ENCODE measurements at places on chromosomes 4 and X.

GRCh38 chr4:7910952-7911578, 28.6 kb downstream of the AFAP1 start:
- DNase-seq, result no peak

DNA sequence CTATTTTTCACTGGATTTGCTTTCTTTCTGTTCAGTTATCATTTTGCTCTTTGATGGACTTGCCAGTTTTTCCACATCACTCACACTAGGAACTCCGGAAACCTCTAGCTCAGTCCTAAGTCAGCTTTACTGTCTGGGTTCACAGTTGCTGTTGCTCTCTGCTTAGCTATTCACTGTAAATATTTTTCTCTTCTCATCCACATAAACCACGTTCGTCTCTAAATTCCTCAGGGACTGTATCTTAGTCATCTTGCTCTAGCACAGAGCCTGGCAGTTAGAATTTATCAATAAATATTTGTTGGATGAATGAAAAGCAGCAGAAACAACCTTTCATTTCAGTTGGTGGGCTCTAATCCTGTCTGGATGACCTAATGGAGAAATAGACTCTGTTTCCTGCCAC, 119.4 kb upstream of the DMD start:
- no peak for DNase-seq

DNA sequence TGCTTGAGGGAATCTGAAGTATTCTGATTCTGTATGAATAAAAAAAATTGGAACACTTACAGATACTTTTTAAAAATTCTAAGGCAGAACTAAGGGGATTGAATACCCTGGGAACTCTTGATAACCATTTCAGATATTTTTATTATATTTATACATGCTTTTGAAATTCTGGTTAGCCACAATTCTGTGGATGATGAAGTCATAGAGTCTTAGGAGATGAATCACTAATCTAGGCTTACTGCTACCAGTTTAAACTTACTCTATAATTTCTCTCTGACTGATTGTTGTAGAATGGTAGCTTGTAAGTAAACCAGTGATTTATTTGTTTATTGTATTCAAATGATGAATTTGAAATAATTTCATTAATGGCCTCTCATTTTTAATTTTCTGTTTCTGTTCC, 11.4 kb upstream of the SLAIN2 start:
- no peak for DNase-seq

DNA sequence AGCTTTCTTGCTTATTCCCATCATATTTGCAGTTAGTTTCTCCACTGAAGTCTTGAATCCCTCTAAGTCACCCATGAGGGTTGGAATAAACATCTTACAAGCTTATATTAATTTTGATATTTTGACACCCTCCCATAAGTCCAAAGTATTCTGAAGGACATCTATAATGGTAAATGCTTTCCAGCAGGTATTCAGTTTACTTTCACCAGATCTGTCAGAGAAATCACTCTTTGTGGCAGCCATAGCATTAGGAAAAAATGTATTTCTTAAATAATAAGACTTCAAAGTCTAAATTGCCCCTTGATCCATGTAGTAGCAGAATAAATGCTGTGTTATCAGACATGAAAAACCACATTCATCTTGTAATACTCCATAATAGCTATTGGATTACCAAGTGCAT, 1371.7 kb upstream of the PABPC4L start:
- DNase-seq, result no peak

DNA sequence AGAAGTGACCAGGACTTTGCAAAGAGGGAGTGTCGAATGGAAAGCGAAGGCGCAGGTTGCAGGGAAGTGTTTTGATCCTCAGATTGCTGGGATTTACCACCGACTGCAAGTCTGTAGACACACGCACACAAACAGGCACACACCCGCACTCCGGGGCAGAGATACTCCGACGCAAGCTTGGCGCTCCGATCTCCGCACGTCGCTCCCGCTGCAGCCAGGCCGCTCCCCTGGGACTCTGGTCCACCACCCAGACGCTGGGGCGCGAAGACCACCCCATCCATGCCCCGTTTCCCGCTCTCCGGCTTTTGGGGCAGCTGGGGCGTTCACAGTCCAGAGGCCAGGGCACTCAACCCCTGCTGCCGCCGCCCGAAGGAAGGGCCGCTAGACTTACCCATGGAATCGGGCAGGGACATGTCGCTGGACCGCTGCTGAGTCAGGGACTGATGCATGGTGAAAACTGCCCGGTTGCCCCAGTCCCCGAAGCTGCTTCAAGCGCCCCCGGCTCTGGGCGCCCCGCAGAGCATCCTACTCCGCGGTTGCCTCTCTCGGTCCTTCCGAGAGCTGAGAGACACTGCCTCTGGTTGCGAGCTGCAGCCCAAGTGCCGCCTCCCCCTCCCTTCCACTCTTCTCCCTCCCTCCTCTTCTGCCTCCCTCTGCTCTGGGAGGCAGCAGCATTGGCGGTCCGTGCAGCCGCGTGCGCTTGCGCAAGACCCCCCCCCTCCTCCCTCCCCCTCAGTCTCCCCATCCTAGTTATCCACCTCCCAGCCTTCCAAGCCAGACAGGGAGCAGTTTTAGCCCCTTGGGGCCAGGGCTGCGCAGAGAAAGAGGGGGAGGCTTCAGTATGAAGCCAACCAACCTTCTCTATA, at the start of gene TMEM255A:
TMEM255A (minus strand) TSS at position 601 of the 866 bp plus-strand sequence; CDS start at position 449, 152 bp downstream.
- DNase-seq, result no peak

DNA sequence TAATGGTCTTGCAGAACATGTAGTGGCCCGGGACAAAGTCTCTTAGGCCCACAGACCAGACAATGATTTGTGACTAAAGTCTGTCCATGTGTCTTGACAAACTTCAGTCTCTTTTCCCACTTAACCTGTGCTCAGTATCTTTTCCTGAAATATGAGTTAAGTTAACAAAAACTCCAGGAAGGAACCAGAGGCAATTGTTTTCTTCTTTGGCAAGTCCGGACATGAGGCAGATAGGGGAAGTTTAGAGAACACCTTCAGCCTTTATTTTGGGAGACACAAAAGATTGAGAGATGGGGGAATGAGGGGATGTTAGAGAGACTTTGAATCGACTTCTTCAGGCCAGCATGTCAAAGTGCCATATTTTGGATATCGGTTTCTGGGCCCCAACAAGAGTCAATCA, 80.2 kb upstream of the FRMPD4 start:
- no peak for DNase-seq

DNA sequence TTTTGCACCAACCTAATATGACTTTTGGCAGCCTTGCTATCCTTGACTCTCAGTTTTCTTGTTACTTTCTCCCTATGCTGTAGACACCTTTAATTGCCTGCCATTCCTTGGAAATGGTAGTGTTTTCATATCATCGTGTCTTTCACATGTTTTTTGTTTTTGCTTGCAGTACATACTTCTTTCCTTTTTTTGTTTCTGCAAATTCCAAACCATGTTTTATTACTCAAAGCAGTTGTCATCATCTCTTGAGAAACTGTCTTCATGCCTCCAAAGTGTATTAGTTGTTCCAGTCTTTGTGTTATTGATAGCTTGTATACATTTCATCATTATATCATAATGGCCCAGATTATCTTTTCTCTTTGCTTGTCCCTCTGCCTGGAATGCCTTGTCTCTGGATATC, 57.1 kb downstream of the PDLIM5 start:
- no peak for DNase-seq

DNA sequence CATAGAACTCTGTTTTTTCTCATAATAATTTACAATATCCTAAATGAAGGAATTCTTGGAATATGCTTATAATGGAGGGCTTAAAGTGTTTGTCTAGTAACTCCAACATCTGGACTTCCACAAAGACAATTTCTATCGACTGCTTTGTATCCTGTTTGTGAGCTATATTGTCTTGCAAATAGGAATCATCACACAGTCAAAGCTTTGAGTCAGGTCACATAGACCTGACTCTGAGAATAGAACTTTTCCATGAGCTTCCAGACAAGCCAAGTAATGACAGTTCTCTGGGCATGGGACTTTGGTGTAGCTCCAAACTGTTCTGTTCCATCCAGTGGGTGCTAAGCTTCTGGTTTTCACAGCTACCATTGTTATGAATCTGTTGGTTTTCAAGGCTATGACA, 75.2 kb upstream of the GALNT7 start:
- DNase-seq, result no peak

DNA sequence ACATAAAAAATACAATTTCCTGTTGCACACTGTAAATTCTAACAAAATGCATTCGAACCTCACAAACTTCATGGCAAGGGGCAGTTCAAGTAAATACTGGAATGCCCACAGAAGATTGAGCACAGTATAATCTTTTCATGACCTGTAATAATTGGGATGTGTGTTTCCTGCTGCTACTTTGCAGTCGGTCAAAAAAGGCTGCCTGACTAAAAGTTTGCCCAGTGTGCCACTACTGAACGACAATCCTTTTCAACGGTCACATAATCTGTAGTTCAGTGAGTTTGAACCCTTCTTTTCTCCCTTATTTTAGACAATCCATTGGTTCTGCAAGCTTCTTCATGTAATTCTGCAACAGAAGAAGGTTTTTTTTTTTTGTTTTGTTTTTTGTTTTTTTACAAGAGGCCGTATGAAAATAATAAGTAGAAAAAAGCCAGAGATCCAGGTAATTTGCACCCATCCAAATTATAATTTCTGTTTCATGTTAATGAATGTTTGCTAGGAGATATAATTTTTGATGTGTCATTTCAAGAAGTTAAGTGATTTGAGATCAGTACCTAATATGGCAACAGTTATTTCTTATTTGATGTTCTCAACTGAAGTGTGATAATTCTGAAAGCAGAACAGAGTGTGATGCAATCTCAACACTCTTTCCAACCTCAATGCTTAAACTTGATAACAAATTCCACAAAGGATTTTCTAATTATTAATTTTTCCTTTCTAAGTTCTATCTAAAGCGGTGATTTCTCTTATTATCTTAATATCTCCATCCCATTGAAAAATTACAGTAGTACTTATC, 237.6 kb downstream of the FSTL5 start:
- DNase-seq, result no peak

- no peak for DNase-seq
These were observed 23.5 kb upstream of the SOWAHD start for GRCh38 chrX:119734897-119735339.

DNA sequence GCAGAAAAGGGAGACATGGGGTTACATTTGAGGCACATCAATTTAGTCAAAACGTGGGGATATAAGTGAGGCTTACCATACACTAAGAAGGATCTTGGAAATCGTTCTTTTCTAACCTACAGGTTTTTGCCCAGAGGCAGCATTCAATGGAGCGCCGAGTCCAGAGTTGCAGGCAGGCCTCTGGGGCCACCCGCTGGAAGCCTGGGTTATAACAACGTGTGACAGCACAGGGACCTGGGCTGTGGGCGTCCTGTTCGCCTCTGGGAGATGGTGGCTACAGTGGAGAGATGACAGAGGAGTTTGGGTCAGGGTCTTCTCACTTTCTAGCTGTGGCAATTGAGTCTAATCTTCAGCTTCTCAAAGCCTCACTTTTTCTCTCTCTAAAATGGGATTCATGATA, 53.9 kb downstream of the ENPP6 start:
- peak; percentile 9 for DNase-seq
